ENCODE measurements at places on chromosomes 4 and X.
A peak's percentile ranks its signal among the peaks of the same experiment; 100 is the strongest.

- no peak for DNase-seq
Observed at GRCh38 chr4:175422331-175422730, 389.7 kb downstream of the GPM6A start.

GRCh38 chr4:24471486-24472160 lies 112.7 kb downstream of the DHX15 start:
- no peak for DNase-seq

- no peak for DNase-seq
Observed at GRCh38 chrX:72676465-72676864, 37.6 kb downstream of the PHKA1 start.

- DNase-seq: no peak
Observed at GRCh38 chrX:69522052-69522451, 17.9 kb downstream of the NALF2 start.

GRCh38 chr4:38177641-38178391 lies 217.6 kb downstream of the PTTG2 start:
- DNase-seq: peak; percentile 31

GRCh38 chrX:1592470-1593142 lies 1.2 kb downstream of the AKAP17A start:
- DNase-seq: no peak

DNA sequence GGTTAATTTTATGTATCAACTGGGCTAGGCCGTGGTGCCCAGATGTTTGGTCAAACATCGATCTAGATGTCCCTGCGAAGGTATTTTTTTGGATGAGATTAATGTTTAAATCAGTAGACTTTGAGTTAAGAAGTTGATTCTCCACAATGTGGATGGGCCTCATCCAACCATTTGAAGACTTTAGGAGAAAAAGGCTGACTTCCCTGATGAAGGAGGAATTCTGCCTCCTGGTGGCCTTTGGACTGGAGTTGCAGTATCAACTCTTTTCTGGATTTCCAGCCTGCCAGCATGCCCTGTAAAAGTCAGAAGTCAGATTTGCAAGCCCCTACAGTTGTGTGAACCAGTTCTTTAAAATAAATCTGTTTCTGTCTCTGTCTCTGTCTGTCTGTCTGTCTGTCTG lies 91.4 kb downstream of the STK32B start:
- no peak for DNase-seq

DNA sequence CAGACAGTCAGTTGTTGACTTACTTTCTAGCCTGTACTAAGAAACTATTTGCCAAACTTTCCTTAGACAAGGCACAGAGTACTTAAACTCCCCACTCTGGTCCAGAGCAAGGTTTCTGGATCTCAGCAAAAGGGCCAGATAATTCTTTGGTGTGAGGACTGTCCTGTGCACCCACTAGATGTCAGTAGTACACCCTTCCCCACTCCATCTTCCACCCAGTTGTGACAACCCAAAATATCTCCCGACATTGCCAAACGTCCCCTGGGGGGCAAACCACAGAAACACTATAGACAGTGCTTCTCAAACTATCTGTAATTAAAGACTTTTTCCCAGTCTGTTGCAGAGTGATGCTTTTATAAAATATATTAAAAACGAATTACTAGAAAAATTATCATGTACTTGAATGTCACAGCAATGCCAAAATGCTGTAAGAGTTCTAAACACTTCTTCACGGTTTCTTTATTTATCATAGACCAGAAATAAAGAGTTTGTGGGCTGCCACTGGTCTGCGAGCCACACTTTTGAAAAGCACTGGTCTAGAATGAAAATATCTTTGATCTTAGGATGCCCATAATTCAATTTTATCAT lies 203.5 kb downstream of the PRDM5 start:
- no peak for DNase-seq

DNA sequence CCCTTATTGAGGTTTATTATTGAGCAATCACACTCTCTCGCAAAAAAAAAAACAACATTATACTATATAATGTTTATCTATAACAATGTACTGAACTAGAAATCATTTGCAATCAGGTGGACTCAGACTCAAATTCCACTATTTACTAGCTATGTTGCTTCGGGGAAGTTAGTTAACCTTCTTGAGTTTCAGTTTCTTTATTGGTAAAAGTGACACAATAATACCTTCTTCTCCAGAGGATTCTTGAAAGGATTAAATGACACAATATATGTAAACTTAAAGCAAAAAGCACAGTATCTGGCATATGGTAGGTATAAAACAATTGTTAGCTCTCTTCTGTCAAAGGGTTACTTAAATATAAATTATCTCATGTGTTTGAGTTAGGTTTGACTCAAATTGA lies 31.5 kb upstream of the HDAC8 start:
- no peak for DNase-seq

GRCh38 chrX:25066131-25066530 lies 50.4 kb upstream of the ARX start:
- DNase-seq: no peak

DNA sequence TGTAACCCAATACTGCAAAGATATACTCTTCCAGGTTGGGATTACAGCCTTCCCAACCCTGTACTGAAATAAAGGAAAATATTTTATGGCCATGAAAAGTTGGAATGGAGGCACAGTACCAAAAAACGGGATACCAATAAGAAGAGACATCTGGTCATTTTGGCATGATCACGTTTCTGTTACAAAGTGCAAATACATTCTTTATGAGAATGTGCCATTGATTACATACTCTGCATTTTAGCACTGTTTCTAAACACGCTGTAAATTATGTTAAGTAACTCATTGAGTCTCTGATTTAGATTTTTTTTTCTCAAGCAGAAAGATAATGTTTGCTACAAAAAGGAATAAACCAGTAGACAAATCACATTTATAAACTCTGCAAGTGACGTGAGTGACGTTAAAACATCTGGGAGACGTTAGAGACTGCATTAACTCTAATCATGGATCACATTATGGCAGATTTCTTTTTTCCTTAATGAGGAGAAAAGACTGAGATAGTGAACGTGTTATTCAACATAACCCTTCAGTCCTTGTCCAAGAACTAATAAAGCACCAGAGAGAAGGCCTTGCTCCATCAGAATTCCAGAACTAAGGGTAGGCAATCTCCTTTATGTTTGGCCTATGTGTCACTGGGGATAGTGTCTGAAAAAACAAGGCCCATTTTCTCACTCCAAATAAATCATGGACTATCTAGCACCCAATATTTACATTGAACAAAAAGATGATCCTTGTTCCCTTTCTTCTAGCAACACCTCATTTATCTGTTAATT lies 31.0 kb downstream of the UNC5C start:
- no peak for DNase-seq
